Cerebellar cortex (tissue), 1 donor: ENCODE measurements at places on chromosomes 1 and 21.

- no peak for DNase-seq
These were observed 6.6 kb downstream of the GNG4 start for GRCh38 chr1:235642943-235643371.

- DNase-seq, result no peak
These were observed 110.6 kb upstream of the ADAR start for GRCh38 chr1:154718566-154718965.

GRCh38 chr1:64881281-64881680 lies 85.1 kb downstream of the JAK1 start:
- no peak for DNase-seq

DNA sequence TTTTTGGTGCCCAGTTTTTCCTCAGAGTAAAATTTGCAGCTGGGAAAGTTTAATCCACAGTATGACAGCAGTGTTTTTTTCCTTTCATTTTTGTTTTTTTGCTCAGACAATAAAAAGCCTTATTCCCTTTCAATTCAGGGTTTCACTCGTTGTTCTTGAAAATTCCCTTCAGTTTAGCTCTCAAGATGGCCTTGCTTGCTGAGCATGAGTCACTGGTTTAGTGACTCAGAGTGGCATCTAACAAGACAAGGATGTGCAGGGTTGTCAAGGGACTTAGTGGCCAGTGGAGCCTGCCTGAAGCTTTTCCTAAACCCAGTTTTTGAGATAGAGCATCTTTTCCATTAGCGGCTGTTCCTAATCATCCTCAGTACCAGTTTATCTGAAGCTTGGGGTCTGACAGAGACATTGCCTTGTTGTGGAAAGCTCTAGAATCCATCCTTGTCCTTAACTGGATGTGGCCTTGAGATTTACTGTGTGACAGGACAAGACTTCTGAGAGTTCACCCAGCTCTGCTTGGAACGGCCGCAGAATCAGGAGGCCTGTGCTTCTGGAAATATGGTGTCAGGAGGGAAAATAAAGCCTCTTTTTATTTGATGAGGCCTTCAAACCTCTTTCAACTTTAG lies 48.4 kb upstream of the DNAJC6 start:
- no peak for DNase-seq

GRCh38 chr1:183942933-183943693 lies 94.4 kb downstream of the COLGALT2 start:
- DNase-seq, result no peak
